ENCODE measurements at places on chromosomes 16 and 17.

DNA sequence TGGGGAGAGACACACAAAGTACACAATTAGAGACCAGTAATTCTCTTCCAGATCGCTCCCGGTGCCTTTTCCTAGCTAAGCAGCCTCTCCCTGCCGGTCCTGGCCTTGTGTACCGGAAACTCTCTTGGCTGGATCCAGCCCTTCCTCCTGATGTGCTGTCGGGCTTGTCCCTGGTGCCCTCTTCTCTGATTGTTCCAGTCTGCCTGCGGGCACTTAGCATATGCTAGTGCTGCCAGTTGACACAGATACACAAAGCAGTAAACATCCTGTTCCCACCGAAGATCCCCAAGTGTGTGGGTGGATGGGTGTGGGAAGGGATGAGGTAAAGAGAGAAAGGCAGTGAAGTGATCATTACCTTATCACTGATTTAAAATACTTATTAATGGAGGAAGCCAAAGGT, 9.7 kb downstream of the HS3ST3B1 start:
- DNase-seq, result no peak

DNA sequence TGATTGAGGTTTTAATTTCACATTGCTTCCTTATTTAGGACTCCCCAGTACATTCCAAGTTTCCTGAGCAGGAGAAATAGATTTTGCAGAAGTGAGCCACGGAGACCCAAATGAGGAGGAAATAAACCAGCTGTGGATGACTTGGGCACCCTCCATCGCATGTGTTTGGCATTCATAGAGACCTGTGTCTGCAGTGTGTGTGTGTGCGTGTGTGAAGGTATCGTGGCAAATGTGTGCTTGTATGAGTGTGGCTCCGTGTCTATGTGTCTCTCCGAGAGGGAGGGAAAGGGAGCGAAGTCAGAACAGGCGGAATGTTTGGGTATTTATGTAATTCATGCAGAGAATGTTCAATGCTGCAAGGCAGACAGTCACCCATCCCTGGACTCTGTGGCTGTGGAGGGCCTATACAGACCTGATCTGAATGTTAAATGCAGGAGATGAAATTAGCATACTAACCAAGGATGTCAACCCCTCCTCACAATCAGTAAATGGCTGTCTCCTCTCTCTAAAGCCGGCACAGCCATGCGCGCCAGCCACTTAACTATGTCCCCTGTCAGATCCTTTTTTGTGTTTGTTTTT, 186.0 kb upstream of the ZFHX3 start:
- DNase-seq, result no peak

GRCh38 chr17:59372138-59372751, 40.8 kb downstream of the YPEL2 start:
- no peak for DNase-seq

- no peak for DNase-seq
Observed at GRCh38 chr16:72987480-72987901, 60.4 kb downstream of the ZFHX3 start.

DNA sequence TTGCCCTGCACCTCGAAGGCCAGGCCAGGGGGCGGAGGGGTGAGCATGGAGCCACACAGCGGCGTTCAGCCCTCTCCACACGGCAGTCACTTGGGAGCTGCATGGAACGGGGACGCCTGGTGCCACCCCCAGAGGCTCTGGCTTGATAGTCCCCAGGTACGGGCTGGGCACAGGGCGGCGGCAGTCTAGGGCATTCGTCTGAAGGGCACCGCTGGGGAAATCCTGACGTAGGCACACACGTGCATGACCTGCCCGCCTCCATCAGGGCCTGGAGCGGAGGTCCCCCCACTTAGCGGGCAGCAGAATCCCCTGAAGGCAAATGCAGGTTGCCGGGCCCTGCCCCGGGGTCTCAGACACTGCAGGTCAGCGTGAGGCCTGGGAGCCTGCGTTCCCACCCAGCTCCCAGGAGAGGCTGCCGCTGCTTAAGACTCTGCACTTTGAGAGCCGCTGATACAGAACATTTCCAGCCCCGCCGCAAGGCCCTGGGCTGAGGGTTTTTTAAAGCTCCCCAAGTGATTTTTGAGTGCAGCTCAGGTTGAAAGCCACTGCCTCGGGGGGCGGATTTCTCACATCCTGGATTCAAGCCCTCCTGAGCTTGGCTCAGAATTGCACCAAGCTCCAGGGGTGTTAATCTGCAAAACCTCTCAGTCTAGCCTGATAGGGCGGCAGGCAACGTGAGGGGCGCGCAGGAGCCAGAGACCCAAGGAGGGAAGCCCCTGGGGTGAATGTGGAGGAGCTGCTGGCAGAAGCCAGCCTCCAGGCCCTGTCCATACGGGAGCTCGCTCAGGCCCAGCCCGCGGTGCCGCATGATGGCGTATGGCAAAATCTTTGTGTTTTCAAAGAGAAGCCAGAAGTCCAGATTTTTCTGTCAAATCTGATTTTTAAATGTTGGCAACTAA, 182.3 kb upstream of the GSE1 start:
- DNase-seq, result no peak

DNA sequence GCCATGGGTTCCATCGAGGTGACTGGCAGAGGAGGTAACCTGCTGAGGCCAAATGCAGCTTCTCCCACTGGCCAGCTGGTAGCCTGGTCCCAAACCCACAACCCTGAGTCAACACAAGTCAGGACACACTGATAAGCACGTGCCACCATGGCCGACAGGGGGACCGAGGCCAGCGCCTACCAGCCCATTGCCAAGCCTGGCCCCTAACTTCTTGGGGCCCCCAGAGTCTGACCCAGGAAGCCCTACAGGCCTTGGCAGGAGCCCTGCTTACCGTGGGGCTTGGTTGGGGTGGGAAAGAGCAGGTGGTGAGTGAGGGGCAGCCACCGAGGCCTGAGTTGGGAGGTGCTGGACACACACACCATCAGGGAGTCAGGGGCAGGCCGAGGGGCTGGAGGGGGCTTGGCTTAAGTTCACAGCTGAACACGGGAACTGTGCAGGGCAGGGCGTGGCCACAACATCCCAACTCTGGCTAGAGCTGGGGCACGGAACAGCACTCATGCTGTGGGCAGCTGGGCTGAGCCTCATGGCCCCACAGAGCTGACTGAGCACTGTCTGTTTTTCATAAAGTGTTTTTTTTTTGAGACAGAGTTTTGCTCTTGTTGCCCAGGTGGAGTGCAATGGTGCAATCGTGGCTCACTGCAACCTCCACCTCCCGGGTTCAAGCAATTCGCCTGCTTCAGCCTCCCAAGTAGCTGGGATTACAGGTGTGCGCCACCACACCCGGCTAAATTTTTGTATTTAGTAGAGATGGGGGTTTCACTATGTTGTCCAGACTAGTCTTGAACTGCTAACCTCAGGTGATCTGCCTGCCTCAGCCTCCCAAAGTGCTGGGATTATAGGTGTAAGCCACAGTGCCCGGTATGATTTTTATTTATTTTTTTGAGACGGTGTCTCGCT, 5.5 kb downstream of the MRPL28 start:
- DNase-seq, result no peak

DNA sequence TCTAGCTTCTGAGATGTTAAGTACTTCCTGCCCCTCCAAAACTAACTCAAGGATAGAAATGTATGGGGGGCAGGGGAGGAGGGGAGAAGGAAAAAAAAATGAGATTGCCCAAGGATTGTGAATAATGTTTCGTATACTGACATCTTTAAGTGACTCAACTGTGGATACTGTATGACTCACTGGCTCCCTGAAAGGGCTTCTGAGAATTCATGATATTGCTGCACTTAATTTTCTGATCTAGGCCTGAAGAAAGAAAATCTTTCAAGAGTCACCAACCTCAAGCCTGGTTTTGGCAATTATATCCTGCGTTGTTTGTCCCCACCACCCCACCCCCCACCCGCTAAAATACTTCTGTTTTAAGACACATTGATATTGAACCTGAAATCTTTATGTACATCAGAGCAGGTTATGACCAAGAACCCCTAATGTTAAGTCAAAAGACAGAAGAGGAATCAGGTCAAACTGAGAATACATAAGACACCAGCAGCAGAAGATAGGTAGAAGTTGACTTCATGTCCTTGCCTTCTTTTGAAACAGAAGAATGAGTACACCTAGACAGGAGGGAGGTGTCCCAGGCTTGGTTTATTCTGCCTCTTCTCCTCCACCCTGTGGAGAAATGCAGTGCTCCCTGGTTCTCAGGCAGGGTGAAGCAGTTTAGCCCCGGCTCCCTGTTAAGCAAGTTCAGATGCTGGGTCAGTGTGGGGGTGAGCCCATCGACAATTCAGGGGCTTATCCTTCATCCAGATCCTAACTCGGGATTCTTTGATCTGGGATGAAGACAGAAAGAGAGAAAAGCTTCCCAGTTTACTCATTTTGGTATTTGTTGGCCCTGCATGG, 3.3 kb upstream of the FBXL20 start:
- no peak for DNase-seq

- DNase-seq, result no peak
Observed at GRCh38 chr16:84052071-84052622, 9.6 kb upstream of the SLC38A8 start.

DNA sequence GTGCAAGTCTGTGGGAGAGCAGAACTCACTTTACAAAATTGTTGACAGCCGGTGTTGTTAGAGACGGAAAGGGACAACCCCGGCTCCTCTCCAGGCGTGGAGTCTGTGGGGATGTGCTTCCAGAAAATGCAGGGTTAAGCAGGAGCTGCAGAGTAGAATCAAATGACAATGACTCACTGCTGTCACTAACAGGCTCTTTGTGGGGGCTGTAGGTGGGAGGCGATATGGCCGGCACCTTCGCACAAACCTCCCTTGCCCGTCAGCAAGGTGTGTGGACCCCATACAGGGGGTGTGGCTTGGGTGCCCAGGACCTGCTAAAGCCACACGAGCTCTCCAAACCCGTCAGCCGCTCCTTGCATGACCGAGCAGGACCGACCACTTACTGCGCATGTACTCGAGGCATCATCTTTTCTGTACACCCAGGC, 5.8 kb downstream of the PDK2 start:
- DNase-seq, result no peak

DNA sequence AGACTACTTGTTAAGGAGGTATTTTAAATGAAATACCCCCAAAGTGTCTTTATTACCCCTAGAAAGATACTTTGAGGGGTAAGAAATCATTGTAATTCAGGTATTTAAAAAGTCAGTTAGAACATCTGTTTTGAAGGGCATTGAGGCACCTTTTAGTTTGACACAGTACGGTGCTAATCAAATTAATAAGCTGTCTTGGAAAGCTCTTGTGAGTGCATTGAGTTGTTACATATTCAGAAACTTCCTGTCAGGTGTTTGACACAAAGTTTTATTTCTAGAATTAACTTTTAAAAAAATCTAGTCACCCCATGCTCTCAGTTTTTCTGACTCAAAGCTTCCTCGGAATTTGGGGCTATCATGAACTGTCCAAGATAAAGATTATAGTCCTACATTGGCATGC, 4.6 kb downstream of the RBBP6 start:
- DNase-seq, result no peak

DNA sequence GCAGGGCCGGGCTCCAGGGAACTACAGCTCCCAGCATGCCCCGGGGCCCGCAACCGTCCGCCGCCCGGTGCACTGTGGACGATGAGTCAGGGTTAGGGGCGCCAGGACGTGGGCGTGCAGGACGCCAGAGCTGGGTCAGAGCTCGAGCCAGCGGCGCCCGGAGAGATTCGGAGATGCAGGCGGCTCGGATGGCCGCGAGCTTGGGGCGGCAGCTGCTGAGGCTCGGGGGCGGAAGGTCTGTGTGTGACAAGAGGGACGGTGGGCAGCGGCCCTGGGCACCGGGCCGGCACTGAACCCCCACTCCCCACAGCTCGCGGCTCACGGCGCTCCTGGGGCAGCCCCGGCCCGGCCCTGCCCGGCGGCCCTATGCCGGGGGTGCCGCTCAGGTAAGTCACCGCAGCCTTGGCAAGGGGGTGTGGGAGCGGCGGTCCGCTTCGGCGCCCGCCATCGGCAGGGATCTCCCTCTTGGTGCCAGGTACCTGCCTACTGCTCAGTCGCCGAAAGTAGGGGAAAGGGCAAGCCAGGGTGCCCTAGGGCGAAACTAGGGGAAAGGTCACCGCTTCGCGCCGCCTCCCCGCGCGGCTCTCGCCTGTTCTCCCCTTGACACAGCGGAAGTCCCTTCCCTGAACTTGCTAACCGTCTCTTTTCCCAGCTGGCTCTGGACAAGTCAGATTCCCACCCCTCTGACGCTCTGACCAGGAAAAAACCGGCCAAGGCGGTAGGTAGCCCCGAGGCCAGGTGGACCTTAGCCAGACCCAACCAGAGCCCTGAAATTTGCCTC, at the start of the genes ACADVL and DLG4:
Gene ACADVL, plus strand, starts transcription at position 127 of the 781 bp plus-strand sequence. Its CDS starts 47 bp downstream, at position 174.
Gene DLG4, minus strand, starts transcription at position 25 of the 781 bp plus-strand sequence.
- no peak for DNase-seq

GRCh38 chr16:17433577-17434451, 36.9 kb downstream of the XYLT1 start:
- no peak for DNase-seq

DNA sequence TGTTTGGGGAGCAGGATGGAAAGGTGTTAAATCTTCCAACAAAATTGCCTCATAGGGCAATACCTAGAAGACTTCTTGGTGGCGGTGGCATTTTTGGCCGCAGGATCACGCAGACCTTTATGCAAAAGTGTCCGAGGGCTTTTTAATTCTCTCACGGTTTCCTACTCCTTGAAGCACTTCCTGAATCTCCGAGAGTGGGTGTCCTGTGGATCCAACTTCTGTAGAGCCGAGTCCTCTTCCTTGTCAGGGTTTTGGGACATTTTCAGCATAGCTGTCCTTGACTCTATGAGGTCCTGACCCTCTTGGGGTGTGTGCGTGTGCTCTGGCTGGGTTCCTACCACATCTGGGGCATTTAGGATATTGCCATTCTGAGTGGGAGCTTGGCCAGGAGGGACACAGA, 31.7 kb downstream of the IL21R start:
- no peak for DNase-seq

GRCh38 chr16:87816507-87817100, 50.8 kb upstream of the KLHDC4 start:
- no peak for DNase-seq

GRCh38 chr16:11248133-11248532, 7.9 kb downstream of the SOCS1 start:
- no peak for DNase-seq

GRCh38 chr17:7370853-7371252, 10.0 kb upstream of the TNK1 start:
- no peak for DNase-seq

- no peak for DNase-seq
Observed at GRCh38 chr16:72111657-72112451, 18.2 kb downstream of the DHX38 start.

- no peak for DNase-seq
Observed at GRCh38 chr17:80901319-80901718, 90.3 kb upstream of the CHMP6 start.

Data from NCI-H1048 (cell line).